Daoy (cell line): ENCODE measurements at places on chromosomes 1 and 21.
A peak's percentile ranks its signal among the peaks of the same experiment; 100 is the strongest.

DNA sequence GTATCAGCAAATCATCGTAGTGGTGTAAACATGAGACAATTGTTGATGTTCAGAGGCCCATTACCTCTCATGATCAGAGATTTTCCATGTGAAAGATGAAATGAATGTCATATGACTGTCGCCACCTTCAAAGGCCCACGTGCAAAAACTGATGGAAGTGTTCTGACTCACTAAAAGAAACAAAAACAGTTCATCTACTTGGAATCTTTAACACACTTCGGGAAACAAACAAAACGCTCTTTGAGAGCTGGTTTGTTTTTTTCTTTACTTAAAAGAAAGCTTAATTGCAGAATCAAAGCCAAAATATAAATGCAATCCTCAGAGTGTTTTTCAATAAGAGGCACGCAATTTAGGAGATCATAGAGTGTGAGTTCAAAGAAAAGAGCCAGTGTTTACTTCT is 100.8 kb downstream of the PLPPR4 start:
- no peak for DNase-seq

DNA sequence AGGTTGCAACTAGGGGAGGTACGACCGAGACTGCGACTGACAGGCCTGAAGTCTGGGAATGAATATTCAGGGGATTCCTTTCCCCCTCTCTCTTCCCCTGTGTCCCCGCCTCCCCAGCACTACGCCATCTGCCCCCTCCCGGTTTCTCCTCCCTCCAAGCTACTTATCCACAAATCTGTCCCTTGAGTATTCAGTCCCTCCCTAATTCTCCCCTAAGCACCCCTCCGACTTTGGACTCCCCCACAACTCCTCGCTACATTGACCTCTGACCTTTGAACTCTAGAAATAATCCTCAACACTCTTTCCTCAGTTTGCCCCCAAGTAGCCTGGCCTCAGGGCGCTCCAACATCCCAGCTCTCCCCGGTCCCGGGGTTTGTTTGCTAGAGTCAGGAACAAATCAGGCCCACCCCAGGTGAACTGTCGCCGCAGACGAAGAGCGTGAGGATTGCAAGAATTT is 393 bp downstream of the LYSMD1 start:
- DNase-seq: peak; percentile 41

GRCh38 chr1:226823643-226824042 is 46.8 kb upstream of the PSEN2 start:
- no peak for DNase-seq

- peak; percentile 21 for DNase-seq
These were observed 110.4 kb downstream of the KCND3 start for GRCh38 chr1:111879081-111879480.

GRCh38 chr1:228393268-228393701 is 13.3 kb downstream of the TRIM11 start:
- DNase-seq: peak; percentile 50

GRCh38 chr1:19294638-19295037 is 6.1 kb upstream of the AKR7A3 start:
- no peak for DNase-seq

- DNase-seq: no peak
These were observed 68.7 kb downstream of the TRIM11 start for GRCh38 chr1:228337711-228338520.

DNA sequence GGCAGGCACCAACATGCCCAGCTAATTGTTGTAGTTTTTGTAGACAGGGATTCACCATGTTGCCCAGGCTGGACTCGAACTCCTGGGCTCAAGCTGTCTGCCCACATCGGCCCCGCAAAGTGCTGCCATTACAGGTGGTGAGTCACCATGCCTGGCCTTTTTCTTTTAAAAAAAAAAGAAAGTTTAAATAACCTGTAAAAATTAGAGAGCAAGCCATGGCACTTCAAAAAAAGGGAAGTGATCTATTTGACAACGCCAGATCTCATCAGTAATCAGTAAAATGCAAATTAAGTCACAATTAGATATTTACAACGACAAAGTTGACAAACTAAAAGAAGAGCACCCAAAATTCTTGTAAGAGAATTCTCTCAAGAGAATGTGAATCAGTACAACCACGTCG is 2.9 kb upstream of the RBBP5 start:
- DNase-seq: no peak

DNA sequence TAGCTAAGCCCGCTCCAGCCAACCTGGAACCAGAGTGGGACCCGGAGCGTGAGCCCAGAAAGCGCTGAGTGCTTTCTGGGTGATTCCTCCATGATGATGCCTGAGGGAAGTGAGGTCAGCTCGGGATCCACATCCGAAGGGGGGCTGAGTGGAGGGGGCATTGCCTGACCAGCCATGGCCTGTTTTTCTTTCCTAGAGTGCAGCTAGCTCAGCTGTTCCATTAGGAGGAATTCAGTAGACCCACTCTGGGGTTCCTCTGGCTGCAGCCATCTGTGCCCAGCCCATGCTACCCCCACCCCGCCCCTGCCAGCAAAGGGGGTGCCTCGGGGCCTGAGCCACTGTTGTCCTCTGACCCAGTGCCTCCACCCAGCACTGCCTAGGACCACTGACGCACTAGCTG is 9.6 kb upstream of the SLC25A34 start:
- DNase-seq: no peak

GRCh38 chr1:61807606-61808140 is 65.4 kb downstream of the PATJ start:
- DNase-seq: no peak

GRCh38 chr1:172143384-172144055 is 277.0 kb upstream of the C1orf105 start:
- DNase-seq: peak; percentile 84

DNA sequence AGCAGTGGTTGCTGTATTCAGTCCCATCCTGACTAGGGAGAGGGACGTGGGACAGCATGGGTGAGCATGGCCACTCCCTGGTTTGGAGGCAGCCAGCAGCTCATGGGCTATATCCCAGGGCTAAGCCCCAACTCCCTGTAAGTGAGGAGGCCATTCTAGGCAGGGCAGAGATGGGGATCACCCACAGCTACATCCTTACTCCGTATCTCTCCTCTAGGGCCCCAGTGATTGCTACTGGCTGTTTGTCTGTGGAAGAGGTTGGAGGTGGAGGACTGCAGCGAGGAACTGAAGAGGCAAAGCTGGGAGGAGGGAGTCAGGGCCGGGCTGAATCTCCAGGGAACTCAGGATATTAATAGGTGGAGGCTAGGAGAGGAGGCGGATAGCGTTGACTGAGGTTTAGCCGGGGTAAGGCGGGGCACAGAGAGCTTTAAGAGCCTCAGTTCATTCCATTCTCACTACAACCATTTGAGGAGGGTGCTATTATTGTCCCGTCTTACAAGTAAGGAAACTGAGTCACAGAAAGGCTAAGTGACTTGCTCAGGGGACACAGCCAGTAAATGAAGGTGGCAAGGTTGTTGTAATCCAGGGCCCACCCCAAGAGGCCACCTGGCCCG is 6.8 kb downstream of the OLIG2 start:
- no peak for DNase-seq

GRCh38 chr1:208203848-208204609 is 40.2 kb downstream of the PLXNA2 start:
- DNase-seq: no peak

DNA sequence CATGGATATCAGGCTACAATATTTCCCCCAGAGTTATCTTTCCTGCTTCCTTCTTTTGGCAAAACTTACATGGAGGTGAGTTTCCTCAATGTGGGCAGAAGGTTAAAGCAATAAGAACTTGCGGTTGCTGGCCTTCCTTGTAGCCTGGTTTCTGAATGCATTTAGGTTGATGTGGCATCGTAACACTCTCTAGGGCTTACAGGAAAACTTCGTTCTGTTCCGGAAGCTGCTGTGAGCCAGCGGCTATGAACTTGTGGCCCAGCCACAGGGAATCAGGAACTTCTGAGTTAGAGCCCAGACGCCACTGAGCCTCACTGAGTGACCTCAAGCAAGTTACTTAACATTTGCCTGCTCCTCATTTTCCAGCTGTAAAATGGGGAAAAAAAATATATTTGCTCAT is 623.4 kb upstream of the ADAMTS5 start:
- peak; percentile 89 for DNase-seq

DNA sequence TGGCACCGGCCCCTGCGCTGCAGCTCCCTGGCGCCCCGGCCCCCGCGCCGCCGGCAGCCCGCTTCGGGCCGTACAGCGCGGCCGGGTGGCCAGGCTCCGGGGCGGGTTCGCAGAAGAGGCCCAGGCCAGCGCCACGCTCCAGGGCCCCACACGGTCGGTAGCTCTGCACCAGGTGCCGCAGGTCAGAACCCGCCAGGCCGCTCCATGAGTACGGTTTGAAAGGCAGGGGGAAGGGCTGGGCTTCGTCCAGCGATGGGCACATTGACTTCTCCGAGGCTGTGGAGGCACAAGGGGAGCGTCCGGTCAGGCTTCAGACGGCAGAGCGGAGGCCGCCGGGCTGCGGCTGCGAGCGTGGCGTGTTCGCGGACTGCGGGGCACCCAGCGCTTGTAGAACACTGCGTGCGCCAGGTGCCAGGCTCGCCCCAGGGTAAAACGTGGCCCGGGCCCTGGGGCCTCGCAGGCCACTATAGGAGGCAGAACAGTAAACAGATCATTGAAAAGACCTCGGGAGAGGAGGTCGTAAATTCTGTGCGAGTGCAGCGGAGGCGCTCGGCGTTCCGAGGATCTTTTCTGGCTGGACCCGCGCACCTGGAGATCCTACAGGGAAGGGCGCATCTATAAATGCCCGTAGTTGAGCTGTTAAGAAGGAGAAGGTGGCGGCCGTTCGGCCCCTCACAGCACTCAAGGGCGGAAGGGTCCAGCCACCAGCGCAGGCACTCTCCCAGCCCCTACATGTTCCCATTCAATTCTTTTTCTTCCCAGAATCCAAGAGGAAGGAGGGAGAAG is 5.7 kb downstream of the GFI1 start:
- DNase-seq: no peak

DNA sequence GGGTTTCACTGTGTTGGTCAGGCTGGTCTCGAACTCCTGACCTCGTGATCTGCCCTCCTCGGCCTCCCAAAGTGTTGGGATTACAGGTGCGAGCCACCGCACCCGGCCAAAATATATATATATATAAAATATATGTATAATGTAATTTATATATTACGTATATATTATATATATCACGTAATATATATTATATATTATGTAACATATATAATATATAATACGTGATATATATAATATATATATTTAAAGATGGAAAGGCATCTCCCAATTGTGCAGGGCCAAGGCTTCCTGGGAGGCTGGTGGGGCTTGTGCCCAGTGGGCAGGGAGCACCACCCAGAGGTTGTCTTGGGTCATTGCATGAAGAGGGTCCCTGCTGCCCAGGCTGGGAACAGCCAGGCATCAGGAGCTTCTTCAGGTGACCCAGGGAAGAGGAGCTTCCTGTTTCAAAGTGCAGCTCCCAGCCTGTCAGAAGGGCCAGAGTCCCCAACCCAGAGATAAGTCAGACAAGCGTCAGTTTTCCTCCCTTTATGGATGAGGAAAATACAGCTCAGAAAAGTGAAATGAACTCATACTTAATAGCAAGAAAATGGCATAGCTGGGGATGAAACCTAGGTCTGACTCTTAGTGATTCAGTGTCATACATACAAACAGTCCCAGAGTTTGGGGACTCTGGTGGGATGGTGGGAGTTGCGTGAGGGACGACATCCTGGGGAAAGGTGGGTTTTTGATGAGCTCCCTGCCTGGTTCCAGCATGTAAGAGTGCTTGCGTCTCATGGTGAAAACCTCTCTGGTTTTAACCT is 12.0 kb downstream of the UBE2Q1 start:
- peak; percentile 76 for DNase-seq

DNA sequence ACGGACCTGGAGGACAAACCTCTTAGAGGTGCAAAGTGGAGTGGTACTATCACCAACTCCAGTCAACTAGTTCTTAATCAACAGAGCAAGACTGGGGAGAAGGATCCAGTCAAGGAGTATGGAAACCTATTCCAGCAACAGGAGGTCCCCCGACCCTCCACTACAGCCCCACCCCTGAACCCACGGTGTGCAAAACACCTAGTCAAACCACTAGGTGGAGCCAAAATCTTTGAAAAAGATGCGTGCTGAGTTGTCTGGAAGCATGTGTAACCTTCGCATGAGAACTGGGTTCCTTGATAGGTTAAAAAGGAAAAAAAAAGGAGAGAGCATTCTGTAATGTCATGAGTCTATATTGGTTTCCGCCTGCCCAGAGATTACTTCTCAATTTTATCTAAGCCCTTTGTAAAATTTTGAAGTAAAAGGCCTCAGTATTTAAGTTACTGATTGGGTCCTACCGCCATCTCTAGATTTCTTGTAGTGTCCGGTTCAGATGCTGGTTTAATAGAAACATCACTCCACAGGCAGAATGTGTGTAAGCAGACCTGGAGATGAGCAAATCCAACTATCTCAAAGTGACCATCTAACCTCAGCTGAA is 81.9 kb upstream of the HAO2 start:
- DNase-seq: peak; percentile 60

- DNase-seq: peak; percentile 100
These were observed at the start of gene AK2 for GRCh38 chr1:33036526-33037503. AK2 (minus strand) TSS chr1:33036883; CDS start chr1:33036828, 55 bp downstream.

GRCh38 chr1:58062635-58063034 is 483.9 kb downstream of the OMA1 start:
- peak; percentile 49 for DNase-seq

DNA sequence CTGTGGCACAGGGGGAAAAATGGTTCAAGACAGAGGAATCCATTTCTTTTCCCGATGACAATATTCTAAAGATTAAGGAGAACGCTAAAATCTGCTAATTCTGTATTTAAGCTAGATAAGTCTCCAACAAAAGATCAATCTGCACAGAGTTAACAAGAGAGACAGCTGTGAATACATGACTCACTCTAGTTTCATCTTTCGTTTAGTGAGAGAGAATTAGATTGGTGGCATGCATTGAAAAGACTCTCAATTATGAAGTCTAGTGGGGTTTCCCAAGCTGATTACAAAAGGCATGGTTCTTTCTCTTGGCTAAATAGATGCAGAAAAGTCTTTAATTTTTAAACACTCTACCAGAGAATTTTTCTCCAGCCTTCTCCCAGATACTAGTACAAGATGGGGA is 34.4 kb downstream of the CAPN9 start:
- no peak for DNase-seq

GRCh38 chr1:28517649-28517999 is 11.8 kb downstream of the RCC1 start:
- peak; percentile 51 for DNase-seq

DNA sequence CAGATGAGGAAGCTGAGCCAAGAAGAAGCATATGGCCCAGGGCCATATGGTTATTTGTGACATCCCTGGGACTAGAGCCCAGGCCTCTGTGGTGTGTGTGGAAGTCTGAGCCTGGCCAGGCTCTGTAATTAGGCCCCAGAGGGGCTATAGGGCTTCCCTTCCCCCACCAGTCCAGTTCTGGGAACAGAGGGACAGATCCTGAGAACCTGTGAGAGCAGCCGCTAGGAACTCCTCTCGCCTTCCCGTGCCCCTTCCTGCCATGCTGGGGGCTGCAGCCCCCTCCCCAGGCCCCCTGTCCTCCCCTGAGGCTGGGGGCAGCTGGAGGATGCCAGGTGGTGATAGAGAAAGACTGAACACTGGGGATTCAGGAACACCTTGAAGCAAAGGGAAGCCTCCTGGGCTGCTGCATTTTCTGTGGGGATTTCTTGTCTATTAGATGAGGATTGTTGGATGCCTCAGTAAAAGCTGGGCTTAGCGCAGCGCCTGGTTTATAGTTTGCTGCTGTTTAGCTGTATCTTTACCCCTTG is 33.3 kb downstream of the COQ8A start:
- DNase-seq: no peak

- DNase-seq: no peak
These were observed 10.9 kb downstream of the CAPN9 start for GRCh38 chr1:230757856-230758708.
